ENCODE measurements at places on chromosomes 5 and 9. TPM values are rescaled to one million over a fixed set of nuclear protein-coding genes. Genes with fewer than 3 reads are reported as not detected.

- no peak for DNase-seq
Observed at GRCh38 chr9:1261879-1262766, 212.0 kb downstream of the DMRT2 start.

DNA sequence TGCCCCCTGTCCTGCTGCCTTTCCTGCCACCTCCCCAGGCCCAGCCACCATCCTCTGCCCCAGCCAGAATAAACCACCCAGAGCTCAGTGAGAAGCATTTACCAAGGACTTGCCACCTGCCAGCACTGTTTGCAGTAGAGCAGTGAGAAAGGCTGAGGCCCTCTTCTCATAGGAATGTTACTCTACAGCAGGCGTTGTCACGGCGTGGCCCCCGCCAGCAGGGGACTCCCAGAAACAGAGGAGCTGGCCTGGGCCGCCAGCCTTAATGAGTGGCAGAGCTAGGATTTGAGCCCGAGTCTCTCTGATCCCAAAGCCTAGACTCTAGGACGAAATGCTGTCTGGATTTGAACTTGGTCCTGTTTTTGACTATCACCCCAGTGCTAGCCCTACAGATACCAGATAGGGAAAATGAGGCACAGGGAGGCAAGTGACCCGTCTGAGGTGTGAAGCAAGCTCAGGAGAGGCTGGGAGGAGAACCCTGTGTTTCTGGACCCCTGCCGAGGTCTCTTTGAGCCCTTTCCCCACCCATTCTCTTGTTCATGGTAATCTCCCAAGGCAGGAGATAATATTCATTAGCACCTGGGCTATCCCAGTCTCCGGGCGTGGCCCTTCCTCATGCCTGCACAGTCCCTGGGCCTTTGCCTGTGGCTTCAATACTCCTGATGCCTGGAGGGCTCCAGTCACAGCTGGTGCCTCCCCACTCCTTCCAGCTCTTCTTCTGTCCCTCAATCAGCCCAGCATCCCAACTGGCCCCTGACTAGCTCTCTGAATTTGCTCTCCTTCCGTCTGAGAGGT, 30.7 kb downstream of the HRH2 start:
- no peak for DNase-seq

DNA sequence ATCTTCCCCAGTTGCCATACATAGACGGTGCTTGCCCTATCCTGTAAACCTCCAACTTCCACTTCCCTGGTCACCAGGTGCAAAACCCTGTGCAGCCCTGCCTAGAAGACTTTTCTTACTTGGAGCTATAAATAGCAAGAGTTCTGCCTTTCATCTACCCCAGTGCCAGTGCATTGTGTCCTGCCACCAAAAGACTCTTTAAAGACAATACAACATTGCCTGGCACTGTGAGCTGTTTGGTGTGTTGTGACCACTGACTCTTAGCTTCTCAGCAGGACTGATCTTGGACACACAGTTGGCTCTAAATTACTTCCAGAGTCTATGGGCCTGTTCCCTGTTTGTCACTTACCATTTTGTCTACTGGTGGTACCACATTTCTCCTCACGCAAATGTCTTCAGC, 608.1 kb downstream of the CDH9 start:
- DNase-seq, result no peak

GRCh38 chr9:105143136-105143430, 101.4 kb upstream of the SLC44A1 start:
- no peak for DNase-seq

DNA sequence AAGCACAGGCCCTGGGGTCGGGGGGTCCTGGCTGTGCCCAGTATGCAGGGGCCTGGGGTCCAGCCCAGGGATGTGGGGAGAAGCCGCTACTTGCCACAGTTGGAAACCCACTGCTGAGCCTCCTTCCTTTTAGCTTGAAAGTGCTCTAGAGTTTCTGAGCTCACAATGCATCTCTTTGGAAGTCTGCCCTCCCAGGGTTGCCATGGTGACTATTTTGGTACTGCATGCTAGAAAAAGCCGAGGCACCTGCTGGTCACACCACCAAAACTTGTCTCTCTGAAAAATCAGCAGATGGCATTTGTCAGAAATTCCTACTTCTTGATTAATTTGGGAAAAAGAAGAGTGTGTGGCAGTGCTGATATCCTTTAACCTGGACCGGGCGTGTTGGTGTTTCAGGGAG, 151.8 kb downstream of the SEC61B start:
- no peak for DNase-seq

DNA sequence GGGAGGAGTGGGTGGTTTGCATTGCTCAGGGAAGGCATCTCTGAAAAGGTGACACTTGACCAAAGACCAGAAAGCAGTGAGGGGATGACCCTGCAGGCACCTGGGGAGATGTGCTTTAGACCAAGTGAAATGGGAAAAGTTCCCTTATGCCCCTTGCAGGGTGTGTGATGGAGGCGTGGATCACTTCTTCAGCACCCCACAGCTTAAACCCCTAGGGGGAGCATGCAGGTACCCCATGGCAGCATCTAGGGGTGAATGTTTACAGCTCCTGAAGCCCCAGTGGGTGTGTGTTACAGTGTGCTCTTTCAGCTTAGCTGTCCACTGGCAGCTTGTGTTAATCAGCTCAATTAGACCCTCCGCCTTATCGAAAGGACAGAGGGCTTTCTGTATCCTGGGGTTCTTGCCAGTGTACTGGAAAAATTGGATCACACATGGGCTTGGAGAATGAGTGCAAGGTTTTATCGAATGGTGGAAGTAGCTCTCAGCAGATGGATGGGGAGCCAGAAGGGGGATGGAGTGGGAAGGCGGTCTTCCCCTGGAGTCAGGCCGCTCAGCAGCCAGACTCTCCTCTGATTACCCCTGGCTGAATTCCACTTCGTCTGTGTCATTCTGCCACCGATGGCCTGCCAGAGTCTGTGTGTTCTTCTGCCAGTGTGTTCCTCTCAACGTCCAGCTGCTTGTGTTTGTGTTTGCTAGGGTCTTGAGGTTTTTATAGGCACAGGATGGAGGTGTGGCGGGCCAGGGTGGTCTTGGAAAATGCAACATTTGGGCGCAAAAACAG, 6.3 kb downstream of the BHMT2 start:
- no peak for DNase-seq

GRCh38 chr9:77826621-77827020, 178.5 kb upstream of the GNA14 start:
- no peak for DNase-seq

GRCh38 chr5:109942646-109943045, 252.9 kb downstream of the MAN2A1 start:
- no peak for DNase-seq

- no peak for DNase-seq
Observed at GRCh38 chr9:123162360-123162759, 106.0 kb downstream of the STRBP start.

- DNase-seq, result no peak
Observed at GRCh38 chr5:87229780-87230179, 37.9 kb upstream of the RASA1 start.

- DNase-seq, result no peak
Observed at GRCh38 chr5:174195517-174195916, 150.0 kb downstream of the NSG2 start.

DNA sequence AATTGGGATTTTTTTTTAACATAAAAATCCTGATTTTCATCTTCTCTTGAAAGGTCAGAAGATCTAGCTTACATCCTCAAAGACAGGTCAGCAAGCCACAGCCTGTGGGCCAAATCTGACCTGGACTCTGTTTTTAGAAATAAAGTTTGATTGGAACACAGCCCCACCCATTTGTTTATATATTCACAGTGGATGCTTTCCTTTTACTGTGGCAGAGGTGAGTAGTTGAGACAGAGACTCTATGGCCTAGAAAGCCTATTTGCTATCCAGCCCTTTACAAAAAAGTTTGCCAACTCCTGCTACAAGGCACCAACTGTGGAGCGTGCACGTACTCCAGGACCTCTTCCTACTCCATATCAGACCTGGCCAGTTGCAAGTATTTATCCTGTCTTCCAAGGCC, 13.4 kb upstream of the CCNJL start:
- DNase-seq, result no peak

- DNase-seq, result no peak
Observed at GRCh38 chr9:132584601-132585560, 2.5 kb downstream of the BARHL1 start.

DNA sequence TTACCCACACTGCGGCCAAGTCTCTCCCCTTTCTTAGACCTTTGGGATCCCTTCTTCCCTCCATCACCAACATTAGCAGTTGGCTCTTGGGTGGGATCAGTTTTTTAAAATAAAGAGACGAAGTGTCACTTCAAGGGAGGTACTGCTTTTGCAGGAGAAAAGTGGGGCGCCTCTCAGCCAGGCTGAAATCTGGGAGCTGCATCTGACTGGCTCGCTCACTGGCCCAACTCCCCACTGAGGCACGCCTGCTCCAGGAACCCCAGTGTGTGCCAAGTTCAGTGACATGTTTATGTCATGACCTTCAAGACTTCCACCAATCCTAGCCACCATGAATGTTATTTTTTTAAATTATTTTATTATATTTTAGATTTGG, 130.5 kb downstream of the MVB12B start:
- DNase-seq, result no peak

GRCh38 chr5:141822144-141822543, 56.1 kb downstream of the PCDH1 start:
- no peak for DNase-seq

DNA sequence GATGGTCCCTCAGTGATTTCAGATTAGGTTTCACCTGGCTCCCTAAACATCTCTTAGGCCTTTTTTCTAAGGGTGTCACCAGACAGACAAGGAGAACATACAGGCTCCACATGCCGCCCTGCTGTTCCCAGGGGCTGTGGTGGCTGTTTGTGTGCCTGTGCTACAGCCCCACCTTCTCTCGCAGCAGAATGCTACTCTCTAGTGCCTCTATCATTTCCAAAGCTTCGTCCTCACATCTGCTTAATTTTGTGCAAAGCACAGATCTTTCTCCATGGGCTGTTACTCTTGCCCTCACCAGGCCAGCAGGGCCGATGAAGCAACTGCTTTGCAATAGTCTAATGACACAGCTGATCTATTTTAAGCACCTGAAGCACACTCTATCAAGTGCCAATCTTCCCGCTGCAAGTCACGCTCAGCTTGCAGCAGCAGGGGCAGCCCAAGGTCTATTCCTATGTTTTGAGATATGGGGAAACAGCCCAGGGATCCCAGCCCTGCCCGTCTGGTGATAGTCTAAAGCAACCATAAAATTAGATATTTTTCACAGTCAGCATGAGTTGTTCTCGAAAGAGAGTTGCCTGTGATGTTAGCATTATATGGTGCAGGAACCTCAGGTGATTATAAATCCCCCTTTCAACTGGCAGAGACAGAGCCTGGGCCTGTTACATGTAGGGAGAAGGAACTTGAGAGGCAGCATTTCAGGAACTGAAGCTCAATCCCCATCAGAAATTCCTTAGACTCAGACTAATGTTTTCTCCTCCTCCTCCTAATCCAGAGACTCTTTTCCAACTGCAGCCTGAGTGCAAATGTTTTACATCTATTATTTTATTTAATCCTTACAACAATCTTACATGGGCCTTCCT, 12.7 kb downstream of the ABLIM3 start:
- DNase-seq, result no peak

DNA sequence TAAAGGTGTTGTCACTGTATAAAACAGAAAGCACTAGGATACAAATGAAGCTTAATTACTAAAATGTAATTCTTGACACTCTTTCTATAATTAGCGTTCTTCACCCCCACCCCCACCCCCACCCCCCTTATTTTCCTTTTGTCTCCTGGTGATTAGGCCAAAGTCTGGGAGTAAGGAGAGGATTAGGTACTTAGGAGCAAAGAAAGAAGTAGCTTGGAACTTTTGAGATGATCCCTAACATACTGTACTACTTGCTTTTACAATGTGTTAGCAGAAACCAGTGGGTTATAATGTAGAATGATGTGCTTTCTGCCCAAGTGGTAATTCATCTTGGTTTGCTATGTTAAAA, 43.8 kb downstream of the NDFIP1 start:
- DNase-seq, result peak; percentile 21

- DNase-seq, result no peak
Observed at GRCh38 chr5:167592114-167592513, 699.3 kb upstream of the WWC1 start.

- peak; percentile 65 for DNase-seq
Observed at GRCh38 chr9:27528076-27528885, 1.3 kb downstream of the MOB3B start.

DNA sequence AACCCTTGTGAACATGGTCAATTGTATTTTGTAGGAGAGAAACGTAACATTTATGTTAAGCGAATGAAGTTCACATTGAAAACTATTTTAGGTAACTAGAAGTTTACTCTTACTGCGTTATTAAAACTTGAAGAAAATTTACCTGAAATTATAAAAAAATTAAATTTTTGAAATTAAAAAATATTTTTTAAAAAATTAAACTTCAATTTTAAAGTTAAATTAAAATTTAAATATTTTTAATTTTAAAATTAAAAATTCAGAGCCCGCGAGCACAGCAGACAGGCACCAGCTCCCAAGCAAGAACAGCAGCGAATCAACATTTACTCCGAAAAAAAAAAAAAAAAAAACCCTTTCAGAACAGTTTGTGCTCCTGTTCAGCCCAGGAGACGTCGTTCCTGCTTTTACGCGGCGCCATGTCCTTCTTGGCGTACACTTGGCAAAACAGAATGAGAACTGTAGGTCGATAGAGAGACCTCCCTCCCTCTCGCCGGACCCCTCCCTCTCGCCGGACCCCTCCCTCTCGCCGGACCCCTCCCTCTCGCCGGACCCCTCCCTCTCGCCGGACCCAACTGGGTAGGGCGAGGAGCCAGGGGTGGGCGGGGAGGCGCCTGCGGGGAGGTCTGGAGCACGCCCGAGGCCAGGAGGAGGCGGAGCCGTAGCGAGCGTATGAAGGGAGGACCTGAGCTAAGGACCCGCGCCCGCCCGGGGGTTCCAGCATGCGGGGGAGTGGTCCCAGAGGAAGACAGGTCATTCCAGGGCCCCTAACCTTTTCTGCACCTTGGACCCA, 235.8 kb downstream of the ROR2 start:
- DNase-seq, result no peak

GRCh38 chr5:78647838-78648358, 674 bp downstream of the LHFPL2 start:
- DNase-seq, result peak; percentile 59

- DNase-seq, result no peak
Observed at GRCh38 chr5:40667161-40667663, 12.5 kb upstream of the PTGER4 start.

DNA sequence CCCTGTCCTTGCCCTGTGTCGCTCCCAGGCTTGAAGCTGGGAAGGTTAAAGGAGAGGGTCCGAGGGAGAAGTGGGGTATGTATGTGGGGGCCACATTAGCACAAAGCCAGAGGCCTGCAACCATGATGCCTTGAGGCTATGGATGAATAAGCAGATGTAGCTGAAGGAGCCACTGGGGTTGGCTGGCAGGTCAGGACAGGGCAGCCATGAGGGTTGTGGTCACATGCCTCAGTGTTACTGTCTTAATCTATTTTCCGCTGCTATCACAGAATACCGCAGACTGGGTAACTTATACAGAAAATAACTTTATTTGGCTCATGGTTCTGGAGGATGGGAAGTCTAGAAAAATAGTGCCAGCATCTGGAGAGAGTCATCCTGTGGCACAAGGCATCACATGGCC, 9.2 kb upstream of the GRHPR start:
- no peak for DNase-seq

The SYK gene
- 24.2 TPM for total RNA-seq

The TRIM7 gene
- total RNA-seq, result 2.9 TPM

The ANKRD34B gene
- not detected for total RNA-seq

The LCP2 gene
- total RNA-seq, result not detected

The CDH9 gene
- not detected for total RNA-seq

The OTP gene
- total RNA-seq, result not detected

The IL5 gene
- total RNA-seq, result not detected

The PITX1 gene
- total RNA-seq, result 49.8 TPM

Measured in HT-29 (cell line).